ENCODE measurements at places on chromosomes 6 and 20.

DNA sequence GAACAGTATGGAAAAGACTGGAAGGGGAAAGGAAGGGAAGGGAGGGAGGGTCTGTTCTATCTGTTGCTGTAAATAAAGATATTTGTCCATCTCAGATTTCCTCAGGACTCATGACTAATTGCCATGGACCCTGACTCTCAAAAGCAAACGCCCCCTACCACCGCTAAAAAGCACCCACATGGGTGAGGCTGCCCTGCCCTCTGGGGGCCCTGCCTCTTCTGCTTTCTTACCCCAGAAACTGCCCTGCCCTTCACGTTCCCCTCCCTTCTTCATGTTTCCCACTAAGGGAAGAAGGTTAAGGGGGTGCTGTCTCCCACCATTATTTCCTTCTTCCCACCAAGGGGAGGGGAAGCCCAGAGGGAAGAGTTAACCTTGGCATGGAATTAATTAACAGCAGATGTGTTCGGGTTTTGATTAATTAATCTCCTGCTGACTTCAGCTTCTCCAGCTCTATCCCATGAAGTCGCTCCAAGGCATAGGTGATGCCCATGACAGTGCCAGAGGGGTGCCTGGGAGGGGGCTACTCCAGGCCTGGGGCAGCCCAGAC lies 16.0 kb downstream of the MDFI start:
- no peak for DNase-seq

- peak; percentile 37 for DNase-seq
Measured at GRCh38 chr20:4763723-4764510, 42.2 kb downstream of the PRND start.

DNA sequence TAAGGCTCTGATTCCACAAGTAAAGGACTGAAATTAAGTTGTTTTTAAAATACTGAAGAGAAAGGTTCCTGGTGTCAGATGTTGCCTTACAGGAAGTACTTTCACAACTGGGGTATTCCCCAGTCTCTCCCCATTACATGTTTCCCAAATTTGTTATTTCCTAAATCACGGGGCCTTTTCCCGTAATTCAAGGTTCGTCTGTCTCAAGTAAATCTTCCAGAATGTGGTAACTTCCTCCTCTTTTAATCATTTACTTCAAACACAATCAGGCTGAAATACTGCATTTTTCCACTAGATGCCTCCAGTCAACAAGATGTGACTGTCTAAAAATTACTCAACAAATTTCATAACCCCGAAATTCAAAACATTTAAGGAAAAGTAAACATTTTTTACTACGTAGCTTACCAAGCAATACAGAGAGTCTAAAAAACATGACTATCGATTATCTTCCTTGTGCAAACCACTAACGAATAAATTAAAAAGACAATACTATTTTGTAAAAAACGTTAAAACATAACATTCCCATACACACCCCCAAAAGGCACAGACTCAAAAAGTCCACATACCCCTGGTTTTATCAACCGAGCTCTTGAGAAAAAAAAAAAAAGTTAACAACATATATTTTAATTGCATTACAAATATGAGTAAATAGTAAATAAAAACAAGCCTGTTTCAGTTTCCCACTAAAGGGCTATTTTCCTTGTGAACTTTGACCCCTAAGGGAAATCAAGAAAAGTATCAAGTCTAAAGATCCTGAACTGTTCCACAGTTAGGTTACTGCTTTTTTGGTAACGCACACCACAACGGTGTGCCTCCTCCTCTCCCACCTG lies 1.7 kb downstream of the SOD2 start:
- DNase-seq: no peak

DNA sequence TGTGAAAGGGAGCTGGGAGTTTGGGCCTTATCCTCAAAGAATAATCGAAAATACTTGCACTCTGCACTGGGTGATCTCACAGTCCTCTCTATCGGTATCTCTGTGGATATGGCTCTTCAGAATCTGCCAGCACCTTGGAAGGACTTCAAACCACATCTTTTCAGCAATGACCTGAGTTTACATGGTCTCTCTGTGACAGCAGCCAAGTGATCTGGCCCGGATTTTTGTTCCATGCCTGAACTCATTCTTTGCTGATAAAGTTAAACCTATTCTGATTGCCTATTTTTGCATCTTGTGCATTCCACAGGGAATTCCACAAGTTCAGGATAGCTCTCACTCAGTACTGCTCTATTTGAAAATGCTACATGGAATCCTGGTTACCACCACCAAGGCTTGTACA lies 98.9 kb downstream of the HDGFL1 start:
- DNase-seq: no peak

DNA sequence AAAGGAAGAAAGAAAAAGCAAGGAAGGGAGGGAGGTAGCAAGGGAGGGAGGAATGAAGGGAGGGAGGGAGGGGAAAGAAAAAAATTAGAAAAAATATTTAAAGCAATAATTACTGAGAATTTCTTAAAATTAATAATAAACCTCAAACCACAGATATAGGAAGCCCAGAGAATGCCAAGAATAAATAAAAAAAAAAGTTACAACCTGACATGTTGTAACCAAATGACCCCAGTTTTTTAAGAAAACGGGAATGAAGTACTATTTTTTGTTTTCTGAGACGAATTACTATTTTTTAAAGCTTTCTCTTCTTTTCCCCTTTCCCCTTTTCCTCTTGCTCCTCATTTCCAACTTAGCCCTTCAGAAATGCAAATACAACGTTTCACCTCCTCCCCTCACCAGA lies 16.7 kb downstream of the SLC17A1 start:
- DNase-seq: no peak

DNA sequence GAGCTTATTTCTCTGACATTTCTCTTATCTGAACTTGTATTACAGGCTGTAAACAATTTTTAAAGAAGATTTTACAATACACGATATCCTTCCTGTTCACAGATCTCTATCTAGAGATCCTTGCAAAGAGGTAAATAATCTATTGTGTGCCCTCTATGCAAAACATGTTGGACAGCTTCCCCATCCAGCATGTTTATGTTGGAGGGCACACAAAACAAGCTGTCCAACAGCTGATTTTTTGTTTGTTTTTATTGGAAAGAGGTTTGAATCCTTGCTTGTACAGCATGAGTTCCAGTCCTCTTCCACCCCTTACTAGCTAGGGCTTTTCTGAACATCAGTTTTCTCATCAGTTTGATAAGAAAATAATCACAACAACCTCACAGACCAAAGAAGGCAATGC lies 62.3 kb upstream of the SYNDIG1 start:
- no peak for DNase-seq

DNA sequence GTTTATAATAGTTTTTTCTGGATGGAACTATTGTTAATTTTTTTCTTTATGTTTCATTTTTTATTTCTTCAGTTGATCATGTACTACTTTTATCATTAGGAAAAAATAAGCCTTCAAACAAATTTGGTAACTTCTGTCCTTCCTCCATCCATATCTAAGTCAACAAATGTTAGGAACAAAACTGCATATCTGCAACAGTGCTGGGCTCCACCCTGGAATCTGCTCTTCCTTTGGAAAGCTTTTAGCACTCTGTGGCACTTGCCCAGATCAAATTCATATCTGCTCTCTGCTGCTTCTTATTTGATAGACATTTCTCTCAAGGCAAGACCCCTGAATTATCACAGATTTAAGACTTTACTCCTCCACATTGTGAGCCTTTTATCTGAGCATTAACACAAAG lies 24.3 kb upstream of the GPR63 start:
- no peak for DNase-seq

GRCh38 chr20:61575151-61575937 lies 323.3 kb downstream of the CDH4 start:
- DNase-seq: no peak

- no peak for DNase-seq
Measured at GRCh38 chr6:144477856-144478255, 192.7 kb downstream of the UTRN start.

DNA sequence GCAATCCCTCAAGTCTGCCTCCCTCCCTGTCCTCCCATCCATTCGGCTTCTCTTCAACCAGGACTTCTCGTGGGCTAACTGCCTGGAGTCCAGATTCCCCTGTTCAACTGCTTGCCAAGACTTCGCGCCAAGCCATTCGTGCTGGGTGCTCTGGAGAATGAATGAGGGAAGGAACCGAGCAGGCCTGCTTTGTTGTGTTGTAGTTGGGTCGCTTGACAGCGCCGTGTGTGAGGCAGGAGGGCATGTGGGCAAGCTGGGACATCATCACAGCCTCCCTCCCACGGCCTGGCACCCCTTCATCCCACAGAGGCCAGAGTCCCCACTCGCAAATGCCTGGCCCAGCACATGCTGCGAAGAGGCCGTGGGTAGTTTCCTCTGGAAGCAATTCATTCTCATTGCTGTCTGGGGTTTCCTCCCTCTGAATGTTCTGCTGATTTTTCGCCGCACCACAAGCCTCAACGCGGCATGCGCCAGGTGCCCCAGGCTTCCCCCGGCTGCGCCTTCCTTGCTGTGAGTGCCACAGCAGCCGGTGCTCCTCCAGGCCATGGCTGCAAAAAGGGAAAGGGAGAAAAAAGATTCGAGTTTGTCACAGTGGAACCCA lies 336.0 kb downstream of the QKI start:
- no peak for DNase-seq

DNA sequence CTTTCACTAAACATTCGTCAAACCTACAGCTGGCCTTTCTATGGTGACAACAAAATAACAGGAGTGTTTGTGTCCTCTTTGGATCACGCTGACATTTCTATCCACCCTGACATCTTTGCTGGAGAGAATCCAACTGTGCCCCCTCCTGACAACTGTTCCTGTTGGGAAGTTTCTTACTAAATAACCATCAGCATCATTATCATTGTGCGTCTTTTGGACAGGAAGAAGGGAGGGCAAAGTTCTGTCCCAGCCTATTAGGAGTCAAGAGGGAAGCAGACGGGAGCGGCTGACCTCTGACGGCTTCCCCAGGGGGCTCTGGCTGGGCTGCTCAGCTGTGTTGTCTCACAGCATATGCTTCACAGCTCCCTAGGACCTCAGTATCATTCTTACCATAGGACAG lies 195.9 kb upstream of the SULF2 start:
- no peak for DNase-seq

GRCh38 chr6:122998403-122998975 lies 2.5 kb downstream of the CLVS2 start:
- no peak for DNase-seq

DNA sequence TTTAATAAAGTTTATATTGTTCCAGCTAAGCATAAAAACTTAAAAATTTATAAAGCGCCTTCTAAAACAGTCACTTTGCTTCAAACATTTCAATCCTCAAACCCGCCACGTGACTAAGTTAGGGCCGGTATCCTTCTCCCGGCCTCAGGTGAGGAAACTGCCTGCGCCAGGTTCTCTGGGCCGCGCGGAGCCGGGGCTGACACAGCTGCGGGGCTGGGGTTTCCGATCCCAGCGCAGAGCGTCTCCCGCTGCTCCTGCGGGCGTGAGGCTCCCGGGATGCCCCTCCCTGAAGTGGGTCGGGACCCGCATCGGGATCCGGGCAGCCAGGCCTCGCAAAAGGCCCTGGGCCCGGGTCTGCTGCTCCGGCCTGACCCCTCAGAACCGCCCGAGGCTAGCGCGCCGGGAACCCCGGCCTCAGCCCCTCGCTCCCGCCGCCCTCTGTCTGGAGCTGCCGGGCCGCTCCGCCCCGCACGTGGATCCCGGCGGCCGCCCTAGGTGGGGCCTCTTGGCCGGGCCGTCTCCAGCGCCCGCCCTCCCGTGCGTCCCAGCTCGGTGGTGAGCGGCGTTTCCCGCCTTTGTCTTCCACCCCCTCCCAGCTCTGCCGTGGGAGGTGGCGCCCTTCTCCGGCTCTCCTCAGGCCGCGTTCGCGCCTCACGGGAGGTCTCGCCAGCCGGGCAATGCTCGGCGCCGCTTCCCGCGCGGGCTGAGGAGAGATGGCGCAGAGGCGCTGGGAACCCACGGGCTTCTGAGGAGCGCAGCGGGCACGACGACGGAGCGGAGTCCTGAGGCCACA lies 267.9 kb downstream of the DLL1 start:
- DNase-seq: no peak

DNA sequence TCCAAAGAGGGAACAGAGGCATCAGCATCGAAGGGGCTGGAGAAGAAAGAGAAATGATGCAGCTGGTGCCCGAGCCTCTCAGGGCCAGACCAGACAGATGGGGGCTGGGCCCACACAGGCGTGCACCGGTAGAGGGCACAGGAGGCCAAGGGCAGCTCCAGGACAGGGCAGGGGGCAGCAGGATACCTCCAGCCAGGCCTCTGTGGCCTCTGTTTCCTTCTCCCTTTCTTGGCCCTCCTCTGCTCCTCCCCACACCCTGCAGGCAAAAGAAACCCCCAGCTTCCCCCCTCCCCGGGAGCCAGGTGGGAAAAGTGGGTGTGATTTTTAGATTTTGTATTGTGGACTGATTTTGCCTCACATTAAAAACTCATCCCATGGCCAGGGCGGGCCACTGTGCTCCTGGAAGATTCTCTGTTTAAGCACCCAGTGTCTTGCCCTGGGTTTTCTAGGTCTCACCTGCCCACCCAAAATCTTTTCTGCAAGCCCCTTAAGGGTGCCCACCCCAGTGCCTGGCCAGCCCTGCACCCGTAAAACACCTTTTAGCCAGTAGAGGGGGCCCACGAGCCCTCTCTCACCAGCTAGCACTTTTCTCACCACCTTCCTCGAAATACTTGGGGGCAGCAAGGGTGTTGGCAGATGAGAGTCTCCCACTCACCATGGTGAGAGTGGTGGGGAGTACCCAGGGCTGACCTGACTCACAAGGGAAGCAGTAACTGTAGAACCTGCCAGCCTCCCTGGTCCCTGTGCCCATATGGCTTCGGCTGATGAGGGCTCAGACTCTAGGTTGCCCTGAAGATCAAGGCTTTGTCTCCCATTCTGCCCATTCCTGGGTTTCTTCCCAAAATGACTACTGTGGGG lies 35.7 kb upstream of the ID1 start:
- DNase-seq: no peak

- no peak for DNase-seq
Measured at GRCh38 chr6:149615805-149616204, 32.7 kb downstream of the KATNA1 start.

GRCh38 chr6:87027021-87027420 lies 67.9 kb downstream of the CGA start:
- DNase-seq: no peak

DNA sequence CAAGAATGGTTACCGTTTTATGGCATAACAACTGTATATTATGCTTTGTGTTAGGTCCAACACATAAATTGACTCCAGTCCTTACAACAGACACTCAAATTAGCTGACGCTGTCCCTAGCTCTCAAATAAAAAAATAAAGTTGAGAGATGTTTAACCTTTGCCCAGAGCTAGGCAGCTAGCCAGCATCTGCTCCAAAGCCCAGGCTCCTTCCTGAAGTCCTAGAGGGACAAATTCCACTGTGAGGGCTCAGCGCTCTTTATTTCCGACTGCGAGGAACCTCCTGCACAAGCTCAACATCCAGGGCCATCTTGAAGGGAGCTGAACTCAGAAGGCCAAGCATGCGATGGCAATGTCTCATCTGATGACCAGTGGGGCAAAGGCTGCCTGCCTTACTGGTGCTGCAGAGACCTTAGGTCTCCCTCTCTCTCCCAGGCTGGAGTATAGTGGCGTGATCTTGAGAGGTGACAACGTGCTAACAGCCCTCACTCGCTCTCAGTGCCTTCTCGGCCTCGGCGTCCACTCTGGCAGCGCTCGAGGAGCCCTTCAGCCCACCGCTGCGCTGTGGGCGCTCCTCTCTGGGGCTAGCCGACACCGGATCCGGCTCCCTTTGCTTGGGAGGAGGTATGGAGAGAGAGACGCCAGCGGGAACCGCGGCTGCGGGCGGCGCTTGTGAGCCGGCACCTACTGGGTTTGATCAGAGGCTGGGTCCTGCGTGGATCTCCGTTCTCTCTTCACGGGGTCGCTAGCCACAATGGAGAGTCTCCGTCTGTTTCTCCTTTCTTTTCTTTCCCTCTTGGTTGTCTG lies 24.7 kb upstream of the GFOD1 start:
- DNase-seq: no peak
